ENCODE measurements at places on chromosomes 7 and 10.

DNA sequence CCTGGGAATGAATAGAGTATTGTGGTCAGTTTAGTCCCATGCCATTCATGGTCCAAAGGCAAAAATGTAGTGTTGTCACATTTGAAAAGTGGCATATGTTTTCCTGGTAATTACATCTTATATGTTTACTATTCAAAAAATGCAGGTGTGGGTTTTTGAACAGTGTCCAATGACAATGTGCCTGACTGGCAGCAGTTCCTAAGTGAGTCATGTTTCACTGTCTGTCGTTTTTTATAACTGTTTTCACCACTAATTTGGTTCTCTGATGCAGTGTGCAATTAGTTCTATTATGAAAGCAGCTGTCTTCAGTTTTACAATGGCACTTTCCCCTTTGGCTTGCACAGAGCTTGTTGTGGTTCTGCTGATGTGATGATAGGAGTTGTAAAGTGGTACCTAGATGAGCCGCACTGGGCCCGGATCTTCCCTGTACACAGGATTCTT is 162.3 kb downstream of the SEM1 start:
- no peak for DNase-seq

GRCh38 chr10:16883084-16883483 is 65.9 kb upstream of the RSU1 start:
- DNase-seq: no peak

DNA sequence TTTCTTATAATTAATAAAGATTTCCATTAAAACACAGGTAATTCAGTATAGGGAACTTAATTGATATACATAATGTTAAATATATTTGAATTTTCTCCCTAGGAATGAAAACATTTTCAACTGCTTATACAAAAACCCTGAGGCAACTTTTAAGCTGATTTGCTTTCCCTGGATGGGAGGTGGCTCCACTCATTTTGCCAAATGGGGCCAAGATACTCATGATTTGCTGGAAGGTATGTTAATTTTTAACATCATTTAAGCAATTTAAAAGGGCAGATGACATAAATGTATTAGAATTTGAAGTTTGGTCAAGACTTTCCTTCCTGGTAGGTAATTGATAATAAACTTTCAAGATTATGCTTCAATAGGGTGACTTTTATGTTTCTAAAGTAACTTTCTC is 5.8 kb downstream of the OLAH start:
- DNase-seq: no peak

- no peak for DNase-seq
Measured at GRCh38 chr10:97923476-97923875, 73.8 kb downstream of the GOLGA7B start.

GRCh38 chr7:106866298-106867281 is 1.5 kb downstream of the PIK3CG start:
- no peak for DNase-seq

DNA sequence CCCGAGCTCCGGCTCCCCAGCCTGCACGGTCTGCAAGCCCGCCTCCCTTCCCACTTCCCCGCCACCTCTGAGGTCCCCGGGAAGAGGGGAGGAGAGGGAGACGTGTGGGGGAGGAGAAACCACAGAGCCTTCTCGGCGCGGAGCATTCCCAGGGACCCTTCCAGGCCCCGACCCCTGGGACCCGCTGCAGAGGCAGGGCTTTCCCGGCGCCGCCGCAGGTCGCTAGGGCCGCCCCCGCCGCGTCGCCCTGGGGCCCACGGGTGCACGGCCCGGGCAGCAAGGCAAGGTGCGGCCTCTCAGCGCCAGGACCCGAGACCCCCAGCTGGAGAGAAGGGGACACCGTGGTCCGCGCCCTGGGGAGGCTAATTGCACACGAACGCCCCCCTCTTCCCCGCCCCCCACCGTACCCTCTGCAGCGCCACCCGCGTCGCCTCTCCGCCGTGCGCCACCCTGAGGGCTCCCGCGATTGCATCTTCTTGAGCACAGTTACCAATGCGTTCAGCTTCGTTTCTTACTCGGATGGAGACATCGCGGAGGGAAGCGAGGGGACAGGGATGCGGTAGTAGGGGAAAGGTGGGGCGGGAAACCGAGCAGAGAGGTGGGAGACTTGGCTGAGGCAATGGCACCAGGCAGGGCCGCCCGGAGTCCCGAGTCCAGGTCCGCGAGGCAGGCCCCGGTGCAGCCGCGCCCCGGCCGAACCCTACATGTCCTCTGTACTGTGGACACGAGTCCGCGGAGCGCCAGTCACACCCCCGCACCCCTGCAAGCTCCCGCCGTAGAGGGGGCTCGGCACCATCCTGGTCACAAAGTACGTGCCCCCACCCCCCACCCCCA is 28.9 kb downstream of the SKIDA1 start:
- no peak for DNase-seq

- DNase-seq: no peak
Measured at GRCh38 chr10:23325132-23325531, 19.5 kb downstream of the C10orf67 start.

DNA sequence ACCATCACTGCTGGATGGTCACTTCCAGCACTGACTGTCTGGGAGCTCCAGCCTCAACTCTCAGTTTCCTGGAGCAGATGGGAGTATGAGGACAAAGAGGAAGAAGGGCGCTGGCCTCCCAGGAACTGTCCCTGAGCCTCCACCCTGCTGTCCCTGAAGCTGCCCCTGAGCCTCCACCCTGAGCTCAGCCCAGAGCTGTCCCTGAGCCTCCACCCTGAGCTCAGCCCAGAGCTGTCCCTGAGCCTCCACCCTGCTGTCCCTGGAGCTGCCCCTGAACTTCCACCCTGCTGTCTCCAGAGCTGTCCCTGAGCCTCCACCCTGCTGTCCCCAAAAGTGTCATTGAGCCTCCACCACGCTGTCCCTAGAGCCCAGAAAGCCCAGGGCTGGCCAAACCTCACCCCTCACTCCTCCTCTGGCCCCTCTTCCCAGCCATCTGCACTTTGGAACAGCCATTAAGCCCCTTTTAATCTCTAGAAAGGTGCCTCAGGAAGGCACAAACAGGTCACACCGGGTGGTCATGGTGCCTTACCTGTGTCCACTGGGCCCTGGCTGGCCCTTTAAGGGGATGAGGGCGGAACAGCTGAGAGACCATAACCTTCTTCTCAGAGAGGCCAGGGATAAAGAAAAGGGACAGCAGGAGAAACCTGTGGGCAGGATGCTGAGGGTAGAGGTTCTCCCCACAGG is 30.6 kb upstream of the TUBB8 start:
- no peak for DNase-seq

GRCh38 chr10:14645239-14645960 is 129.3 kb downstream of the FAM107B start:
- DNase-seq: no peak
